ENCODE measurements at places on chromosomes 2 and 18.

GRCh38 chr2:145741181-145741580 lies 1221.3 kb upstream of the ZEB2 start:
- DNase-seq = no peak

- no peak for DNase-seq
Observed at GRCh38 chr2:105403241-105403782, 4.5 kb upstream of the FHL2 start.

DNA sequence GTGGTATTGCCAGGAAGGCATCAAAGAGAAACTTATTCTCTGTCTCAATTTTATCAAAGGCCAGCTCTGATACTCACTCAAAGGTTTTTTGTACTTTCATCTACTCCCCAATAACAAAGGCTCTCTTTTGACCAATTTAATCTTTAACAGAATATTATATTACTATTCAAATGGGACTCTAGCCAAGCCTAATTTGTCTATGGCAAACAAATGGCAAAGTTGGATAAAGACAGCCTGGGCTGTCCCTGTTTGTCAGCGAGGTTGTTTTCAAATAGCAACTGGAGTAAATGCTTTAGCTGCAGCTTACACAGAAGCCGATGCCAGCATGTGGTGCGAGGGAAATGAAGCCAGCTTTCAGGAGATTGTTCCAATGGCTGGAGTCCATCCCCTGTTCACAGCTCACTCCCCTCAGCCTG lies 80.1 kb upstream of the CTNNA2 start:
- no peak for DNase-seq

DNA sequence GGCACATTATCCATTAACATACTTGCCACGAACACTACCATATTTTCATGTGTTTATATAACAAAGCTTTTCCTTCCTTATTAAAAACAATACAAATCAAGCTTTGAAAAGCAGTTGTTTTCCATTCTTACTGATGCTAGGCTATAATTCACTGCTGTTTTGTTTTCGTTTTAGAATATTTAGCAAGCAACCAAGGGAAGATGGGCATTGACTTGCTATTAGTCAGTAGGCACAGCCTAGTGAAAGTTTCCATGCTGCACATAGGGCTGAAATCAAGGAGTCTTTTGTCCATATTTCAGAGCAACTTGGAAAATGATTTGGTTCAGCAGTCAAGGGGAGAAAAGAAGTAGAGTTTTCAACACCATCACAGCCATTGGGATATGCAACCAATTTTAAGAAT lies 31.3 kb downstream of the BCL2 start:
- DNase-seq = peak; percentile 16

DNA sequence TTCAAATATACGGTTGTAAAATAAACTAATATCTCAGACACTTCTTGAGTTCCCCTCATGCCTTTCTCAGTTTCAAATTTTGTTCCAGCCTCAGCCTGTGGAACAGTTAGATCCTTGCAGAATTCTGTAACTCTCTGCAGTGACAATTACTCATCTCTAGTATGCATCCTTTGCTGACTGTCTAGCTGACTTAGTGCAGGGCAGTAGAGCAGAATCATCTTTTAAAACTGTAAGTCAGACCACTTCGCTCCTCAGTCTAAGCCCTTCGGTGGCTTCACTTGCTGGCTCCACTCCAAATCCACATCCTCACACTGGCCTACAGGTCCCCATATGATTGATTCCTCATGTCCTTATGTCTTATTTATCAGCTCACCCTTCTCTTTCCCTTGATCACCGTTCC lies 164.1 kb upstream of the ZSWIM2 start:
- DNase-seq = no peak

GRCh38 chr2:182361477-182361876 lies 65.4 kb downstream of the PDE1A start:
- no peak for DNase-seq

DNA sequence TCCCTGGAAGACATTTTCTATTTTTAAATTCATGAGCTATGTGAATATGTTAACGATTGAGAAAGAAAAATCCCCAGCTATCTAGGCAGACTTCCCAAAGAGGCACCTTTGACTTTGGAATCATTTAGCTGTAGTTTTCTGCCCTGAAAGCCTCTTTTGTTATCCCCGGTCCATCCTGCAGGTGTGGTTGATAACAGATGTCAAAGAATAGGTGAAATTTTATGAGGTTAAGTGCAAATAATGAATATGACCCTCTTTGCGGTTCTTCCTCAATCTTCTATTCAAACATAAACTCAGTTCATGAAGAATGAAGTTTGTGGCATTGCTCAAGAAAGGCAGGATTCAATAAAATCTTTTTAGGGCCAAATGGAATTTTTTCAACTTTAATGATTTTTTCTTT lies 51.6 kb upstream of the ATP8B1 start:
- DNase-seq = no peak

GRCh38 chr2:174210862-174211261 lies 37.5 kb downstream of the OLA1 start:
- no peak for DNase-seq

- no peak for DNase-seq
Observed at GRCh38 chr2:45278365-45279078, 269.3 kb upstream of the SIX2 start.

GRCh38 chr2:68115965-68116364 lies 41.7 kb upstream of the PNO1 start:
- DNase-seq = no peak

- no peak for DNase-seq
Observed at GRCh38 chr2:31765078-31765945, 184.6 kb upstream of the SRD5A2 start.

DNA sequence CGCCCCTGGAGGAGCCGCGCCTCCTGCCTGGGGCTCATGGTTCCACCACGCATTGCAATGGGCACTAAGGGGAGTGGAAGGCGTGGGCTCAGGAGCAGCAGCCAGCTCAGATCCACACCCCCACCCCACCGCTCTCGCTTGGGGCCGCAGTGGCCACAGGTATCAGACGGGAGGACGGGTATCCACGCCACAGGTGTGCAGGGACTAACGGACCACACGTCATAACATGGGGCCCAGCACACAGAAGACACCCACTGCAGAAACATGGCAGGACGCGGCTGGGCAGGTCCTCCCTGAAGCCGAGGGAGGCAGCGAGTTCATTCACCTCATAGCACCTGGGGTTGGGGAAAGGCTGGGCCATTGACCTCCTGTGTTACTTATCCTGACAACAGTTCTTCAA lies 13.0 kb downstream of the HDAC4 start:
- no peak for DNase-seq

- DNase-seq = no peak
Observed at GRCh38 chr18:59266886-59267502, 6.3 kb downstream of the RAX start.

GRCh38 chr2:28153851-28154250 lies 238.8 kb upstream of the FOSL2 start:
- no peak for DNase-seq

- DNase-seq = peak; percentile 13
Observed at GRCh38 chr18:42113529-42114191, 158.6 kb downstream of the PIK3C3 start.

GRCh38 chr2:144431392-144431783 lies 88.5 kb downstream of the ZEB2 start:
- no peak for DNase-seq

DNA sequence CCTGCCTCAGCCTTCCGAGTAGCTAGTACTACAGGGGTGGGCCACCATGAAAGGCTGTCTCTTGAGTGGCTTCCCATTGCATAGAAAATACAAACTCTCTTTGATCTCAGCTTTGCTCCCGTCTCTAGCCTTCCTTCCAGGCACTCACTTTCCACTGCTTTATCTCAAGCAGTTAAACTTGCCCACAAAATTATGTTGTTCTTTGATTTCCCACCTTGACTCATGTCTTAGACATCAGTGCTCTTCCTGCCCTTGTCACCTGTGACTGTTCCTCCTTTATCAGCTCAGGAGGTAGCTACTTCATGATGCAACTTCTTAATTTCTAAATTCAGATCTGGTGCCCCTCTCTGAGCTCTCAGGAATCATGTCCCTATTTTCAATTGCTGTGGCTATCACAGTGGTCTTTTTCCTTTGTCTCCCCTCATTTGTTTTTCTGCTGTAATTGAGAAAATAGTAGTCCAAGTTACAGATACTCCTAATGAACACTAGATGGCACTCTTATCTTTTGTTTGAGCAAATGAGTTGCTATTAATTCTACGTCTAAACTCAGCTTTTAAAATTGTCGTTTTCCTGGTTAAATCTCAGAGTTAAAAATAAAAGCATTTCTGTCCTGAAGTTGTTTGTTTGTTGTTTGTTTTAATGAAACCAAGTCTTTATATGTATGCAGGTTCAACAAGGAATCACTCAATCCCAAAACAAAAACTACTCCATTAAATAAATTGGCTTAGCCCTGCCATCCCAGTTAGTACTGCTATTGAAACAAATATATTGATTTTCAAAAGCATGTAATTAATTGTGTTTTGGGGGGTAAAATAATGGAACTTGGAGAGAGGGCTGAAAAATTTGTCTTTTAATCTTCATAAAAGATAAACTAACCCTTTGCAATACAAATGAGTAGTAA lies 46.9 kb upstream of the GREB1L start:
- peak; percentile 35 for DNase-seq

GRCh38 chr2:102387763-102388546 lies 32.4 kb downstream of the IL18R1 start:
- DNase-seq = no peak

- no peak for DNase-seq
Observed at GRCh38 chr18:46416706-46417638, 240.0 kb downstream of the LOXHD1 start.

GRCh38 chr2:148930046-148930775 lies 55.2 kb downstream of the KIF5C start:
- DNase-seq = no peak

DNA sequence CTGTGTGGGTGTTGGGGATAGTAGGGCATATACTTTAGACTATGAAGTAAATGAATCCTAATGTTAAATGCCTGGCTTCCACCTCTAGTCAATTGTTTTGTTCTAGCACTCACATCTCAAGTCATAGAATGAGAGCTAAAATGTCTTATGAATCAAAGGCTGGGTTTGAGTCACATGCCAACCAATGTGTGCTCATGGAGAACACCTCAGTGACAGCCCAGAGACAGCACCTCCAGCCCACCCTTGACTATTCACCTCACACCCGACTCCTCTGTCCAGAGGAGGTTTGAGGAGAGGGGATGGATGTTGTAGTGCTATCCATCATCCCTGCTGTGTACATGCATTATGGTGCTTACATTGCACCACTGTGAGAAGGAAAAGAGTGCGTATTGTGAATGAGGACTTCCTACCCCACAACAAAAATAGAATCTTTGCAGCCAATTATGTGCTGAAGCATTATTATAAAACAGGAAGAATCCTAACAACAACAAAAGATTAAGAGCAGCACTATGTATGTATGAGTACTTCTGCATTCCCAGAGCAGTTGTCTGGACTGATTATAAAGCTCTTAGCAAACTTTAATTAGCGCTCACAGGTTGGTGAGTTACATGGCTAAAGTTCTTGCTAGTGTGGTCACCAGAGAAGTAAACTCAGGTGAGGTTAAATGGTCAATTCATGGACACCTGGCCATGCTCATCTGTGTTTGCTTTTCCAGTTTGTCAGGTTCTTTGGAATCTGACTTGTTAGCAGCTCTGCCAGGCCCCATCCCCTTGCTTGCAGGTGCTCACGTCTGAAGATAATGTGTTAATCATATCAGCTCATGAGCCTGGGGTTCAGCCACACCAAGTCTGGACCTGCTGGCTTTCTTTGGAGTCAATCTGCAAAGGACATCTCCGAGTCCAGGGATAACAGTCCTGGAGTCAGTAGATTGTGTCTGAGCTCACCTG lies 55.3 kb upstream of the NABP1 start:
- DNase-seq = peak; percentile 48

DNA sequence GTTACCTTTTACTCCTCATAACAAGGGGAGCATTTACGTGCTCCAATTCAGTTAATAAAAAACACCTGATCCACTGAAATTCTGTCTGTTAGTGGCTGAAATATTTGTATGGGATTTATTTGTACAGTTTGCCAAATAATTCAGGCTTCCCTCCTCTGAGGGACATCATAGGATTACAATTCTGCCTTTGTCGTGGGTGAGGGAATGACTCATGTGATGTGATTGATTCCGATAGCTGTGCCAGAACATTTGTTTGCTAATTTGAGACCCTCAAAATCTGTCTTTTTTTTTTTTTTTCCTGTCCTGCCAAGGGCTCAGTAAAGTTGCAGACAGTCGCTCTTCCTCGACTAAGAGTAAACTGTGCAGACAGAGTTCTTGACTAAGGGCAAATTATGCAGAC lies 612.6 kb upstream of the CDH2 start:
- no peak for DNase-seq

- DNase-seq = no peak
Observed at GRCh38 chr18:14085770-14086457, 46.3 kb downstream of the ZNF519 start.

DNA sequence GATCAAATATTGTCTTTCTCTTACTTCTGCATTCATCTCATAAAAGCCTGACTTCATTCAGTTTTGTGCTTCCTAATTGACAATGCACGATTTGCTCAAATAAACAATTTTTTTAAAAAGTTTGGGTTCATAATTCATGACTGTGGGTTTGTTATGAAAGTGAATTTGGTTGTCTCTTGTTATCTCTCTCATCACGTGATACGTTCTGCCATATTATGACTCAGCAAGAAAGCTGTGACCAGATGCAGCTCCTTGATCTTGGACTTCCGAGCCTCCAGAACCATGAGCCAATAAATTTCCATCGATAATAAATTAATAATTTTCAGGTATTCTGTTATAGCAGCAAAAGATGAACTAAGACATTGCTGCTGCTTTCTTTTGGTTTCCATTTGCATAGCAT lies 156.5 kb upstream of the LRATD1 start:
- DNase-seq = no peak

- DNase-seq = no peak
Observed at GRCh38 chr2:12318427-12319057, 398.2 kb upstream of the TRIB2 start.

DNA sequence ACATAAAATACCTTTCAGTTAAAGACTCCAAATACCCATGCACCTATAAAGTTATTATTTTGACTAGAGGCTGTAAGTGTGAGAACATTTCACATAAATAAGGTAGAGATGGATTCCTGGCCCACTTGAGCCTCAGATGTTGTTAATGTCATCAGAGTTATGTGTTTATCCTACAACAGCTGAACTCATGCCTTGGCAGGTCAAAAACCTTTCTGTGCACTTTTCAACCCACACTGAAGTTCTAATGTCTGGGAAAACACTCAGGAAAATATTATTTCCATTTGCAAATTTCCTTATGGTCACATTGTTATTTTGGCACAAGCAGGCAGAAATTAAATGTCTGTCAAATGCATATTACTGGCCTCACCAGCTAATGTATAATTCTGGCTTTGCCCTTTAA lies 209.2 kb downstream of the LNPK start:
- no peak for DNase-seq

- no peak for DNase-seq
Observed at GRCh38 chr18:56662502-56662901, 11.3 kb downstream of the WDR7 start.
